Thoracic aorta (tissue), 2 donors: ENCODE measurements at places on chromosomes 16 and 17.
A peak's percentile ranks its signal among the peaks of the same experiment; 100 is the strongest.

DNA sequence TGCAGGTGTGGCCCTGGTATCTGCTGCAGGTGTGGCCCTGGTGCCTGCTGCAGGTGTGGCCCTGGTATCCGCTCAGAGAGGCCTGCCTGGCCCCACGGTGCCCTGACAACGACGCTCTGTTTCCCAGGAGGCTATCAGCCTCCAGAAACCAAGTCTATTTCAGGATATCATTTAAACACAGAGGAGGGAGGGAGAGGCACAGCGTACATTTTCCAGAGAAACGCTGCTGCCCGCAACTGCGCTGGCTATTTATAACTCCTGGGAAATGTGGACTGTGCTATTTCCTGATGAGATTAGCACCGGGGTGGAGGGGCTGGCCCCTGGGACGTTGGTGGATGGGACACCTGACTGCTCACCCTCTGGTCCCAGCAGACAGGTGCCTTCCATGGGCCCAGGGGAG lies 22.5 kb downstream of the TIMM22 start:
- no peak for DNase-seq

DNA sequence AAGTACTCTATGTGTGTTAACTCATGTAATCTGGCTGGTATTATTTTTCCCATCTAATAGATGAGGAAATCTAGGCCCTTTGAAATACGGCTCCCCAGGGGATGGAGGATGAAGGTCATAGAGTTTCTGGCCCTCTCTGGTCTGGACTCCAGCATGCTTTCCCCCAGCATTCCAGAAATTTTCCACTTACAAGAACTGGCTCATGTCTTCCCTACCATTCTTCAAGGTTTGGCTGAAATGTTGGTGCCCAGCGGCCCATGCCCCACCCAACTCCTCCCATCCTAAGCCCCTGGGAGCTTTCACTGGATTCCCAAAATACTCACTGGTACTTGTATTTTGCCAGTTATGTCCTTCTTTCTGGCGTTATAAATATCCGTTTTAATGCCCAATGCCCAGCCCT lies 237.5 kb upstream of the NLRP1 start:
- DNase-seq, result no peak

DNA sequence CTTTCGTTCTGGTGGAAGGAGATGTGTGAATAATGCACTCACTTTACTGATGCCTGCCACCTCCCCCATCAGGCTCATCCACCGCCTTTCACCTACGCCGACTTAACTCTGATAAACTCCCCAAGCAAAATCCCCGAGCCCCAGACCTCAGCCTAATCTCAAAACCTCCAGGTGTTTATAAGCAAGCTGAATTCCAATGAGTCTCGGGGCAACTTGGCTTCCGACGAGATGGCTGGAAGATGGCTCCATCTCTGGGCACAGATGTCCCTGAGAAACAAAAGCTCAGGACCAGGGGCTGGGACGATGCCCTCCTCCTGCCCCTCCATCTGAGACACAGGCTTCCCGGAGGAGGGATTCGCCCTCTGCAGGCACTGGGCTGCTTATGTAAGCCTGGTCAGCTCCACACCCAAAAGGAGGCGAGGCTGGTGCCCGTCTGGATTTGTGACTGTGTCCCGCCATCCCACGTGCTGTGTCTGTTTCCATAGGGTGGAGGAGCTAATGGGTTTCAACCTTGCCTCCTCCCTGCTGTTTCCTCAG lies 386.4 kb upstream of the TNRC6C start:
- no peak for DNase-seq

GRCh38 chr17:28725660-28726225 lies 290 bp downstream of the TLCD1 start:
- DNase-seq, result no peak

DNA sequence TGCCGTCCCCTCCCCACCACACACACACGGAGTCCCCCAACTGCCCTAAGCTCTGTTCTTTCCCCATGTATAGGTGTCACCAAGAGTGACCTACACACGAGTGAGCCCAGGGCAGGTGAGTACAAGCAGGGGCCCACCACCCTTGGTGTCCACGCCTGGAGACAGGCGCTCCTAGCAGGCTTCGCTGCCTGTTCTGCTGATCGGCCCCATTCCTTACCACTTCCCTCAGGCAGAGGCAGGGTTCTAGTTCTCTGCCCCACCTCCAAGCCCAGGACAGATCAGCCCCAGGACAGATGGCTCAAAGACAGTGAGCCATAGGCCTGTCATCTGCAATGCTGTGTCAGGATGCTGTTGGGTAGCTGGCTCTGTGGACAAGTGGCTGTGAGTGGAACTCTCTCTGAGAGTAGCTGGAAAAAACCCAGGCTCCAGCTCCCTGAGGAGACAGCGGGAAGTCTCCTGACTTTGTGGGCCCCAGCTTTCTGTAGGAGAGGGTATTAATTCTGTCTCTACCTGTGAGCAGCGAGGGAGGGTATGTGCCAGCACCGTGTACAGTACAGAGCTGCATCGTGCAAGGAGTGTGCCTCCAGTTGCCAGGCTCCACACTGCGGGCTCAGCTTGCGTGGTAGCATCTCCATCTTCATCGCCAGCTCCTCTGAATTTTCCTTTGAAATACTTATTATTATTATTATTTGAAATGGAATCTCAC lies 897 bp downstream of the TP53I13 start:
- no peak for DNase-seq

- DNase-seq, result no peak
Measured at GRCh38 chr16:6095414-6095813, 997.8 kb upstream of the EEF2KMT start.

DNA sequence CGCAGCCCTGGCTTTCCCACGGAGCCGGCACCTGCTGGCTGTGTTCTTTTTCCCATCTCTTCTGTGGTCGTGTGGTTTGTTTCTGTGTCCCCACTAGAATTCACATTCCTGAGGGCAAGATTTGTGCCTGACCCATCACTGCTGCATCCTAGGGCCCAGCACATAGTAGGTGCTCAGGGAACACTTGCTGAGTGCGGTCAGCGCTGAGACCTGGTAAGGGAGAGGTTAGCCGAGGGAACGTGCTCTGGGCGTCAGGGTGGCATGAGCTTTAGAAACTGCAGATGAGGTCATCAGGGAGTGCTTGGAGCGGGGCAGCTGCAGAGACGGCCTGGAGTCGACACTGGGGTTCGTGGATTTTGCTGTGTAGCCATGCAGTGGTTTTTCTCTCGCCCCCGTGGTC lies 5.9 kb downstream of the DEF8 start:
- DNase-seq, result no peak

DNA sequence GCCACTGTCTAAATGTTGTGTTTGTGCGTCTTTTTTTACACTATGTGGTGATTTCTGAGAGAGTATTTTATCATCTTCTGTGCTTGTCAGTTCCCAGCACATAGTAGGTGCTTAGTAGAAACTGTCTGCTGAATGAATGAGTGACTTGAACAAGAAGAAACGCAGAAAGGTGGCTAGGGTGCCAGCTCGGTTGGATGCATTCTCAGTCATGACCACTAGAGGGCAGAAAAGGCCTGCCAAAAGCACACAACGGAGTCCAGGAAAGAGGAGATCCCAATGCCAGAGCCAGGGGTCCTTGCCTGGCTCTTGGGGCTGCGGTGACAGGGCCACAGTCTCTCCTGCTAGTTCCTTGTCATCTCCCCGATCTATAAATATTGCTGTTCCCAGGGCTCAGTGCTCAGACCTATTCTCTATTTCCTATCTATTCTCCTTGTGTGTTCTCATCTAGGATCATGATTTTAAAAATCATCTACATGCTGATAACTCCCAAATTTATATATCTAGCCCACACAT lies 57.3 kb upstream of the CCL1 start:
- peak; percentile 7 for DNase-seq

DNA sequence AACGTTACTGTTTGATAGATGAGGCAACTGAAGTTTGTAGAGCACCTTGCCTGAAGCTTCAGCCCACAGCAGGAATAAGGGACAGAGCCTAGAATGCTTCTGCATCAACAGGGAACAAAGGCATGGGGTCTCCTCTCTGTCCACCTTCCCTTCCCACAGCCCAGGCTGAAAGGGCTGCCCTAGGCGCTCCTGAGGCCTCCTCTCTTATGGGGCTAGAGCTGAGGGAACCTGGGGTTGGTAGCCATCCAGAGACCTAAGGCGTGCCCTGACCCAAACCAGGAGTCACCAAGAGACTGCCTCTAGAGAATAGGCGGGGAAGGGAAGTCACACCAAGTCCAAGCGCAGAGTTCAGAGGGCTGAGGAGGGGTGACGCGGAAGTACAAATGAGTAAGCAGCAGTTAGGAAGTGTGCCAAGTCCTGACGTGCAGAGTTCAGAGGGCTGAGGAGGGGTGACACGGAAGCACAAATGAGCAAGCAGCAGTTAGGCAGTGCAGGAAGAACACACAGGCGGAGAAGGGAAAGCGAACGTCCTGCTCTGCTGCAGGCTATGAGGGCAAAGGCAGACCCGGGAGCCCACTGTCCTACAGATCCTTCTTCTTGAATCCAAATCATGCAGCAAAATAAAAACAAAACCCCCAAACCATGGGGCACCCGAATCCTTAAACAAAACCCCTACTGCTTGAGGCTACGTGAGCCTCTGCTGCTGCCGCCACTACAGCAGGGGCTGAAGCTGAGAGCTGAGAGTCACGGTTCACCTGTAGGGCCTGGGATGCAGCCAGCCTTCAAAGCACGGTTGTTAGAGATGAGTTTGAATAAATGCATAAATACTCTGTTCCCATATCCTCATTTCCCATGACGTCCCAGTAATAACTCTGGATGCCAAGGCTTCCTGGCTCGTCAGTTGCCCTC lies 2.7 kb upstream of the SPG7 start:
- DNase-seq, result peak; percentile 74

GRCh38 chr16:56038564-56039098 lies 152.7 kb upstream of the GNAO1 start:
- DNase-seq, result no peak

GRCh38 chr17:49996495-49997300 lies 1.7 kb upstream of the DLX3 start:
- no peak for DNase-seq

DNA sequence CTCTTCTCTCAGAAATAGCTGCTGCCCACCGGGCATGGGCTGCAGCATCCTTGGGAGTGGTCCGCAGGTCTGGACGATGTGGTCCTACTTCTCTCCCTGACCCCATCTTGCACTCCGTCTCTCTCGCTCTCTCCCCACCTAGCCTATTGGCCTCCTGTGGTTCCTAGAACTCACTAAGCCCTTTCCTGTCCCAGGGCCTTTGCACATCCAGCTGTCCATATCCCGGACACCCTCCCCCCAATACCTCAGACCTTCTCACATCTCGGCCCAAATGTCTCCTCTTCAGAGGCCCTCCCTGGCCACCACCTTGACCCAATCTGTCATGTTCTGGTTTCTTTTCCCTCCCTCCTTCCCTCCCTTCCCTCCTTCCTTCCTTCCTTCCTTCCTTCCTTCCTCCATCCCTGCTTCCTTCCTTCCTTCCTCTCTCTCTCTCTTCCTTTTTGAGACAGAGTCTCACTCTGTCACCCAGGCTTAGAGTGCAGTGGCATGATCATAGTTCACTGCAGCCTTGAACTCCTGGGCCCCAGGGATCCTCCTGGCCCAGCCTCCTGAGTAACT lies 4.5 kb downstream of the SLC4A1 start:
- no peak for DNase-seq

- DNase-seq, result peak; percentile 89
Measured at GRCh38 chr17:68378268-68379176, 78.8 kb downstream of the WIPI1 start.

DNA sequence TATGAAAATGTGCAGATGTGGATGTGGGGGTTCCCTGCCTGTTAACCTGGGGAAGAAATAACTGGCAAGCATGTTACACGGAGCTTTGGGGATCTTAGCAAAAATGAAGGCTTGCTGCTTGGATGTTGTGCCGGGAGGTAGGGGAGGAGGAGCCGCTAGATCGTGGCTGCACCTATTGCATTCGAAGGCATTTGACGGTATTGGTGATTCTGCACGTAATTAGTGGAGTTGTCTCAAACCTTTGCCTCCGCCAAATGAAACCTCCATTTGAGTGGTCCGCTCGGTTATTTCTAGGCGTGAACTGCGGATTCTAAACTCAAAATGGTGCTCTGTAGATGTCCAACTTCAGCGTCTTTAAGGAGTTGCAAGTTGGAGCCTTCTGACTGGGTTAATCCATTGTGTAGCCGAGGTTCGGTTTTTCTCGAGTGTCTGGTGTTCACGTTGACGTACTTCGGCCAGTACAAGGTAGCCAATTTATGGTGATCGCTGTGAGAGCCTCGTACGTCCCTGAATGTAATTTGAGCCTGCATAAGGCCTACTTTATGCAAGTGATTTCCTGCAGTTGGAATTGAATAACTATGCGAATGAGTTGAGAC lies 1.5 kb downstream of the TNRC6C start:
- DNase-seq, result no peak

DNA sequence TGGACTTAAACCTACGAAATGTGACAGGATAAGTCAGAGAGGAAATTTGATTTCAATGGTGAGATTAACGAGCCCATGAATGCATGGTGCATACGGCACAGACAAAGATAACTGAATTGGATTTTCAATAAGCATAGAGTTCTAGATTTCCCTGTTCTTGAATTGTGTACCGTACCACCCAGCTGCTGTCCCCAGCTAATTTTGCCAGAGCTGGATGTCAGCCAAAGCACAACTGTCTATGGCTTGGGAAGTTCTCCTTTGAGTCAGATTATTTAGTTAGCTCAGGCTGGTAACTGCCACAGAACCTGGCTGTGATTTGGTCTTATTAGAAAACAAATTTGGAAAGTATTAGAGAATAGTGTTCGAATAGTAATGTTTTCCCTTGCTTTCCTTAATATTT lies 143.1 kb downstream of the CDH13 start:
- DNase-seq, result no peak

DNA sequence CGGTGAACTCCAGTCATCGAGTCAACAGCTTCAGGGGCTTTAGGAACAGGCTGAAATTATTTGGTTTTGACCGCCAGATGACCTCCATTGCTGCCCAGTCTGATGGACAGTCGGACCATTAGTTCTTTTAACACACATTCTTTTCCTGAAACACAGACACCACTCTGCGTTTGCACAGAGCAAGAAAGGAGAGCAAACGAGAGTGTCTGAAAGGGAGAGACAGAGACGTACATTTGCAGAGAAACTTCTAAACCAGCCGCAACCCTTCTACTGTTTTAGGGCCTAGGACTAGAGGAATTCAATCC lies 156.1 kb downstream of the SNX11 start:
- no peak for DNase-seq

GRCh38 chr16:27726621-27727261 lies 176.8 kb downstream of the KATNIP start:
- DNase-seq, result no peak

GRCh38 chr17:15377200-15377599 lies 35.8 kb upstream of the TEKT3 start:
- DNase-seq, result no peak

- no peak for DNase-seq
Measured at GRCh38 chr16:57388359-57389086, 16.0 kb upstream of the CCL17 start.

- DNase-seq, result no peak
Measured at GRCh38 chr16:29849505-29849904, 13.5 kb downstream of the CDIPT start.
